Cerebellar nuclear complex (tissue), 1 donor: ENCODE measurements at places on chromosomes 13 and 19.
A peak's percentile ranks its signal among the peaks of the same experiment; 100 is the strongest.

DNA sequence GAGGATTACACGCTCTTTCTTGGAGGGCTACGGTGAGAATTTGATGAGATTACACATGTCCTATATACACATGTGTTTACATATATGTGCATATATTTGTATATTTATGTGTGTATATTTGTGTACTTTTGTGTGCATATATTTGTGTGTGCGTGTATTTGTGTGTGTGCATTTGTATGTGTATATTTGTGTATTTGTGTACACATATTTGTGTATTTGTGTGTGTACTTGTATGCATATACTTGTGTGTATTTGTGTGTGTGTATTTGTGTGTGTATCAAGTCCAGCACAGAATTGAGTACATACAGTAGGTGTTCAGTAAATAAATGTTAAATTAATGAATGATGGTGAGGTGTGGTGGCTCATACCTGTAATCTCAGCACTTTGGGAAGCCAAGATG lies 1.8 kb downstream of the TMEM143 start:
- DNase-seq = no peak

DNA sequence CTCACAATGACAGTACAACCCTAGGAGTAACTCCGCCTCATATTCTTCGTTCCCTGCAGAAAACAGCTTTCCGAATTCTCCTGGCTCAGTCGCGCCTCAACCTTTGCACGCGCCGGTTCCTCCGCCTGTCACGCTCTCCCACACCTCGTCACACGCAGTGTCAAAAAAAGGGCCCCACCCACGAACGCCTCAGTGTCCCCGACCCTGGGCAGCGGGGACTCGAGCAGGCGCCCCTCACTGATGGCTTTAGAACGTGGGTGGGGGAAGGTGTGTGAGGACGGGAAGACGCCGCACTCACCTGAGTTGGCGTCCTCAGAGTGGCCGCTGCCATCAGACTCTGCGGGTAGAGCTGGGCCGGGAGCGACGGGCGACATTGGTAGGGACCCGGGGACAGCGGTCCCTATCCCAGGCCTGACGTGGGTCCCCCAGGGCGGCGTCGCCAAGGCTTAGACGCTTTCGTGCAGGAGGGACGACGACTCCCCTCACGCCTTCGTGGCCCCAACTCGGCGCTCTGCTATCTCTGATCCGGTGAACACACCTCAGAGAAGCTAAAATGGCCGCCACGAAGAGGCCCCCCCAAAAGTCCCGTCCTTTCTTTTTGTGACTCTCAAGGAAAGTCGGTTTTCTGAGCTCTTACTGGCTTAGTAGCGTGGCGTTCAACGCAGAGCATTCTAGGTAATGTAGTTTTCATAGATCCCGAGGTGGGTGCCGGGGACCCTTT lies at the start of gene ZNF154:
ZNF154 (minus strand) TSS at position 564 of the 721 bp plus-strand sequence; CDS start at position 331, 233 bp downstream.
- DNase-seq = no peak

GRCh38 chr19:9407827-9408226 lies 27.5 kb downstream of the ZNF266 start:
- DNase-seq = no peak

DNA sequence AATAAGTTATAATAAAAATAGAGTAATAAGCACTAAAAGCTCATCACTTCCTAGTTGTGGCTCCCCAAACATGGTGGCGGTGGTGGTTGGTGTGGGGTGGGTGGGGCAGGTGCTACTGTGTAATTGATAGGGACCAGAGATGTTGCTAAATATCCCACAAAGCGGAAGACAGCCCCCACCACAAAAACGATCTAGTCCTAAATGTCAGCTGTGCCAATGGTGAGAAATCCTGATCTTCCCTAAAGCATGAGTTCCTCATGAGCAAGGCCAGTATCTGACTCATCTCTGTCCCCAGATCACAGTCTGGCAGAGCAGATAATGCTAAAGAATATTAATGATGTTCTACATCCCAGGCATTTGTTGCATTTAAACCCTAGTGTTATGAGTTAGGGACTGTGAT lies 1.9 kb upstream of the EDDM13 start:
- DNase-seq = no peak

GRCh38 chr19:14048443-14049153 lies 13.3 kb downstream of the PALM3 start:
- no peak for DNase-seq

- no peak for DNase-seq
These were observed 268.8 kb downstream of the SLITRK1 start for GRCh38 chr13:83613524-83613923.

DNA sequence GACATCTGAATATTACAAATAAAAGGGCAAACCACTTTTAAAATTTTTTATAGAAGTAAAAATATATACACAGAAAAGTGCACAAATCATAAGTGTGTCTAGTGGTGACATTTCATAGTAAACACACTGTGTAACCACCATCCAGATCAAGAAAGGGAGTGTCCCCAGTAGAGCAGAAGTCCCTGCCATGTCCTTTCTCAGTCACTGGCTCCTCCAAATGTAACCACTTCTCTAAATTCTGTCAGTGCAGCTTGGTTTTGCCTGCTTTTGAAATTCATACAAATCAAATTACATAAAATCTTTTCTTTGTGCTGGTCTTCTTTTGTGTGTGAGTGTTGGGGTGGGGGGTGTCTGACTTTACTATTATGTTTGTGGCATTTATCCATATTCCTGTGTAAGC lies 116.5 kb downstream of the RBM26 start:
- no peak for DNase-seq

DNA sequence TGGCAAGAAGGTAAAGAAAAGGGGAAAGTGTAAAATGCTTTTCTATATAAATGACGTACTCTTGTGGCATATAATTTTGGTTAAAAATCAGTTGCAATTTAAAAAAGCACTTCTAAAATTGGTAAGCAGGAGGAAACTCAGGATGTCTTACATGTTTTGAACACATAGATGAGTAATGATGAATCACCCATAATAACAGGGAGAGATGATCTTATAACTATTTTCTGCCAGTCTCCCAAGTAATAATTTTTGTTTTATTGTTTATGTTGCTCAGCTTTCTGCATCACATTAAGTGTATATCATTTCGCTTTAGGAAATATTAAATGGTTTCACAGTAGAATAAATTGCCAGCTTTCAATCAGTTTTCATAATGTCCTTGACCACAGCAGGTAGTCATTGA lies 1430.7 kb upstream of the PCDH20 start:
- no peak for DNase-seq

- DNase-seq = no peak
These were observed 1.3 kb downstream of the SOX21 start for GRCh38 chr13:94710881-94711560.

DNA sequence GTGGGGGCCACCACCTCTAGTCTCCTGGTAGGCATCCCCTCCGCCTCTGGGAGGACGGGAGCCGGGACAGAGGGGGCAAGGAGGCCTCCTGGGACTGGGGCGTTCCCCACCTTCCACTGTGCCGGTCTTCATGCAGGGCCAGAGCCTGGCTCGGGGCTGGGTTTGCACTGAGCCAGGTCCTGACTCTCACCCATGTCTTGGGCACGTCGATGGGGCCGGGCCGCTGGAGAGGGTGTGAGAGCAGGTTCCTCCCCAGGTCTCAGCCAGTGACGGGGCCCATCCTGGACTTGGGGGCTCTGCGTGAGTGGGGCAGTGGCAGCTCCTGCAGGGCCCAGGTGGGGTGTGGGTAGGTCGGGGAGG lies 26.6 kb downstream of the ATP11A start:
- DNase-seq = no peak

DNA sequence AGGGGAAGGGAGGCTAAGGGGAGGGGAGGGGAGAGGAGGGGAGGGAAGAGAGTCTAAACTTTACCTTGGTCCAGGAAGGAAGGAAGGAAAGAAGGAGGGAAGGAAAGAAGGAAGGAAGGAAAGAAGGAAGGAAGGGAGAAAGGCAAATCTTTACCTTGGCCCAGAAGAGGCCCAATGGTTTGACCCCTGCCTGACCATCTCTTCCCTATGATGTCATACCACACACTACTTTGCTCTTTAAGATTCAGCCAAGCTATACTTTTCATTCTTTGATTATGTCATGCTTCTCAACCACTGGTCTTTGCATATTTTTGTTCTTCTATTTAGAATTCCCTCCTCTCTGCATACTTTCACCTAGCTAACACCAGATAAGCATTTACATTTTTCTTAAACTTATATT lies 1077.5 kb downstream of the PCDH9 start:
- no peak for DNase-seq

DNA sequence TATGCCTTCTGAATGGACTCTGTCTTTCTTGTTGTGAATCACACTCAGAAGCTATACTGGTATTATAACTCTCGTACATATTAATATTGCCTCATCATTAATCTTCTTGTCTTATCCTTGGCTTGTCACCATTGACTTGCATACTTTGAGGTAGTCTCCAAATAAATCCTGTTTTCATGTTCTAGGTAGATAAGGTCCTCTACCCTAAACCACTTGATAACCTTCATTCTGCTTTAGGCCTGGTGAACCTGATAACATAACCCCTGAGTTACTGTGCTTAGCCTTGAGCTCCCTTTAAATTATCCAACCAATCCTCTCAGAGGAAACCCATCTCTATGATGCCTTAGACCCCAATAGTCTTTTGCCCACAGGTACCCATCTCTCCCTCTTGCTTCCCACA lies 1162.3 kb downstream of the SLITRK1 start:
- DNase-seq = no peak

DNA sequence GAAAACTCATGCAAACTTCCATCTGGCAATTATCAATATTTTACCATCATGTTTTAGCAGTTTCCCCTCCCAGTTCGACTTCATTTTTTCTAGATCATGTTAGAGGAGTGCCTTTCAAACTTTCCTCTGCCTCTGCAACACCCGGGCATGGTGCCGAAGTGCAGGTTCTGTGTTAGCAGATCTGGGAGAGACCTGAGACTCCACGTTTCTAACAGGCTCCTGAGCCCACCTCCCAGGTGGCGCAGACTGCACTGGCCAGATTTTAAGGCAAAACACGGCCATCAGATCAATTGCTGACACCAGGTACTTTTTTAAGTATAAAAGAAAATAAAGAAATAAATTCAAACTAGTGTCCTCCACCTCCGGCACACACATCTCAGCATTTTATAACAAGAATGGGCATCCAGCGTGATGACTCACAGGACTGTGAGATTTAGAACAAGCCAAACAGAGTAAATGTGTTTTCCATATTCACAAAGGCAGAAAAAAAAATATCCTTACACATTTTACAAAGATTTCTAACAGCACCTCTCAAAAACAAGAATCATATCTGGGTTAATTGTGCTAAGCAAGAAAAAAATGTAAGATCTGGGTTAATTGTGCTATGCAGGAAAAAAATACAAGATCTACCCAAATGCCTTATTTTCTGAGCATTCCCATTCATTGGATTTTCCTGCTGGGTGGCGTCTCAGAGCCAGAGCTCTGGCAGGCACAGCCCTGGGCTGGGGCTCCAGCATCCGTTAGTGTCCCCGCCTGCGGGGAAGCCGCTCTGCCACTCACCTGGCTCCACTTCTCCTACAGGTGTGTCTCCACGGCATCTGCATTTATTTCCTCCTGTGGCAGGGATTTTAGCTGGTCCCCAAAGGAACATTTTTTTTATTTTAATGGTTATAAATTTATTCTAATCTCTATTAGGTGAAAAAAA lies 127.9 kb upstream of the SOX1 start:
- no peak for DNase-seq

DNA sequence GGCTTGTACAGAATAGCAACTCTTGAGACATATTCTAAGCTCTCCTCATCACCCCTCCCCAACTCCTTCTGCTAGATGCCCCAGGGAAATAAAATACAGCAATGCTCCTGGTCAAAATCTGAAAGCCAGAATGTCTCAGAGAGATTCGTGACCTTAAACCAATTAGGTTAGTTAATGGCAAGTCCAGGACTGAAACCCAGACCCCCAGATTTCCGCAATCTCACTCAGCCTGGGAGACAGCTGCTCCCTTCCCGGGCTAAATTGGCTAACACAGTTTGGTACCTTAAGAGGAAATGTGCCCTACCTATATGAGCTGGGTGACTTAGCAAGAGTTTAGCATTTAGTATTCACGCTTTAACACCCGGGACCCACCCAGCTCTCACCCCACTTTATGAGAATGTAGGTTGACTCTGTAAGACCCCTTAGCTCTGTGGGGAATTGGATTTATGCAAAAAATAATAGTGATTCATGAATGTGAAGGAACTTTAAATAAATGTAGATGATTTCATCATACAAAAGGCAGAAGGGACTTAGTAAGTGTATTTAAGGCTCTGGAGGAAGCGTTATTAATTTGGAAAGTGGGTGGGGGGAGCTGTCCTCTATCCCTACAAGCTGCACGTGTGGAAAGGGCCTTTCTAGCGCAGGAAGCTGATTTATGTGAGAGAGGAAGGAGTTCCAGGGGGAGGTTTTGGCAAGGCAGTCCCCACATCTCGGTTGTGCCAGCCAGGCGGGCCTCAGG lies 1.1 kb downstream of the DLEU7 start:
- no peak for DNase-seq

DNA sequence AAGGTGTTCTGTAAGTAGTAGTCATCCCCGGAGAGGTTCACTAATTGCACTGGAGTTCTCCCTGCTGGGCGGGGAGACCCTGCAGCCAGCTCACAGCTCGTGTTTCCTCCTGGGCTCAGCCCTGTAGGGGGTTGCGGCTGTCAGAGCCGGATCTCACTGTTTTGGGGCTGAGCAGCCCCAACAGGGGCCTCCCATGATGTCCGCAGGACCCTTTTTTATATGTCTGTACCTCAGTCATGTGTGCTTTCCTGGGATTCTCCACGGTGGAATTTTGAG lies 130.2 kb upstream of the MCF2L start:
- DNase-seq = no peak

DNA sequence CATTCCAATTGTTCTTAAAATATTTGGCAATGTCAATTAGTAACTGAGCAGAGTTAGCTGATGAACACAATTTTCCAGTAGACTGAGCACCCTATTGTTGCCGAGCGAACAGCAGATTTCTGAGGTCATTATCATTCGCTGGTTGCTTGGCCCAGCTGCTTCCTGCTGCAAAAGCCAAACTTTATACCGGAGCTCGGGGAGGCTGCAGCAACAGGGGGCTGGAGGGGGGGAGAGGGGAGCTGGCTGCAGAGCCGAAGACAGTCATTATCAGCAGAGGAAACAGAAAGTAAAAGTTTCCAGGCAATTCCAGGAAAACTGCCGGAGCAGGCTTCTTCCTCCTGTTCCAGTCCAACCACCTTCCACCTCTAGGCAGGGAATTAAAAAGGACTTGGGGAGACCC lies 77.9 kb downstream of the ZNF536 start:
- no peak for DNase-seq

- DNase-seq = no peak
These were observed 8.8 kb downstream of the PAF1 start for GRCh38 chr19:39381910-39382611.

GRCh38 chr13:26896986-26897668 lies 136.5 kb upstream of the GPR12 start:
- no peak for DNase-seq

GRCh38 chr13:41315443-41316047 lies 4.5 kb downstream of the NAA16 start:
- no peak for DNase-seq

DNA sequence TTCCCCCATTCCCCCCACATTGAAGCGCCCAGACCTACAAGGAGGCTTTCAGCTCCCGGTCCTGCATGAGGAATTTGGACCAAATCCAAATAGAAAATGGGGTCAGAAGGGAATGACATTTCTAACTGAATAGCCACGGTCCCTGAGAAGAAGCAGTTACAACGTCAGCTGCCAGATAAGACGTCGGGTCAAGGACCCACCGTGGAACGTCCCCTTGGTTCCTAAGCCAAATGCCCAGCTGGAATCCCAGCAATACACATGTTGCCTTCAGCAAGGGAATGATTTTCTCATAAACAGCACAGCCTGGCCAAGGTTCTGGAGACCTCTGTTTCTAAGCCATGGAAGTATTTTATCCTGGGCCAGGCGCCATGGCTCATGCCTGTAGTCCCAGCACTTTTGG lies 109.1 kb upstream of the PEG3 start:
- DNase-seq = no peak

GRCh38 chr19:47469719-47470118 lies 2.0 kb downstream of the SLC8A2 start:
- DNase-seq = peak; percentile 64
